ENCODE measurements at places on chromosomes 4 and X. TPM values are rescaled to one million over a fixed set of nuclear protein-coding genes. Genes with fewer than 3 reads are reported as not detected.

Gene CD38
- 1.2 TPM for polyA plus RNA-seq

Gene USP26
- not detected for polyA plus RNA-seq

Gene ADGRL3
- polyA plus RNA-seq: 31.1 TPM

Gene OPRPN
- not detected for polyA plus RNA-seq

Gene AMTN
- polyA plus RNA-seq: not detected

Gene SERPINA7
- polyA plus RNA-seq: 0.12 TPM

Gene CHRDL1
- 12.9 TPM for polyA plus RNA-seq

Gene TRIM75
- 0.10 TPM for polyA plus RNA-seq

Gene OCIAD2
- 209 TPM for polyA plus RNA-seq

Gene TKTL2
- not detected for polyA plus RNA-seq

Gene TMEM184C
- 59.2 TPM for polyA plus RNA-seq

Gene GATA1
- 0.48 TPM for polyA plus RNA-seq

Gene HS3ST1
- 0.68 TPM for polyA plus RNA-seq

Gene FGFR3
- polyA plus RNA-seq: 87.6 TPM

GRCh38 chr4:86130160-86130933 is 229.5 kb downstream of the MAPK10 start:
- DNase-seq: no peak

GRCh38 chr4:2830632-2831610 is 12.7 kb upstream of the ADD1 start:
- DNase-seq: no peak

- peak; percentile 20 for DNase-seq
Observed at GRCh38 chrX:51144828-51145442, 187.7 kb upstream of the NUDT10 start.

DNA sequence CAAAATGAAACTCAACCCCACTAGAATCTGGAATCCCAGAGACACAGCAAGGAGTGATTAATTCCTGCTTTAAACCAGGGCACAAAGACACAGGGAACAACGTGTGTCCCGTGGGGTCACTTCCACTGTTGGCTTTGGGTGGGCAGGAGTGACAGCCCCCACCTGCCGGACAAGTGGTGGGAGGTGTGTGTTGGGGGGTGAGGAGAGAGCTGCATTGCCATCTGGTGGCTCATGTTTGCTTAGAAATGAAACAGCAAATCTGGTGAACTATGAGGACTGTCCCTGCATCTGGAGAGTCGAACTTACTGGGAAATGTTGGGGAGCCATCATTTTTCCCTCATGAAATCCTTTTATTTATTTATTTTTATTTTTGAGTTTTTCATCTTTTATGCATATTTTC is 75.9 kb upstream of the AFAP1 start:
- DNase-seq: peak; percentile 21

DNA sequence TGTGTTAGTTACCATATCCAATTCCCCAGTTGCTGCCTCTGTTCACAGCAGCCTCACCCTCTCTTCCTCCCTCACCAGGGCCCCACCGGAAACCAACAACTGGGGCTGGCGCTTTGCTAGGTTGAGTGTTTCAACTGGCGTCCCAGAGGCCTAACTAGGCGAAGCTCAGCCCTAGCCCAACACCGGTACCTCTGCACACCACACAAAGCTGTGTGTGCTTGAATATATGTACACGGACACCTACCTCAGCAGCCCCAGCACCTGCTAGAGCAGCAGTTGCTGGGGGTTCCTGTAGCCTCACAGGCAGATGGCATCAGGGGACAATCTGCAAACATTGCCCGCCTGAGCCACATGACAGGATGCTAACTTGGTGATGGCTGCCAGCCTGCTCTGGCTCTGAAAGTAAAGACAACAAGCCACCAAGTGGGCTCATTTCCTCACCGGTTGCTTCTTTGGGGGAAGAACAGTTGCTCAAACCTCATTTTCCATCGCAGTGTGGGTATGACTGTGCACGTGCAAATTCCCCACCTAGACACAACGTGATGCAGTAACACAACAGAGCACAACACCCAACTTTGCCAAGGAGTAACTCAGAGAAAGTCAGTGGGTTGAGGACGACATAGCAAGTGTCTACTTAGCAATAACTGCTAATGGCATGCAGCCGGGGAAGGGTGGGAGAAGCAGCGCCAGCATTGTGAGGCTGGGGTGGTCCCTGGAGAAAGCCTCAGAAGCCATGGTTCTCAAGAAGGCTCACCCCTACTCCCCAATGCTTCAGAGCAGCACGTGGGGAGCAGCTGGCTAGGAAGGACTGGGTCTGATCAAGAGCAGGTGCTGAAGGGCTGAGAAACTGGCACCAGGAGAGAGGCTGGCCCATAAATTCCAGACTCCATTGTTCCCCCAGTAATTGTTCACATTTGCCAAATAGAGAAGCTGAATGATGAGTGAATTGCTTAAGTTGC is 139.5 kb downstream of the SH3KBP1 start:
- no peak for DNase-seq

- no peak for DNase-seq
Observed at GRCh38 chrX:49198540-49199314, 1.3 kb downstream of the SYP start.

DNA sequence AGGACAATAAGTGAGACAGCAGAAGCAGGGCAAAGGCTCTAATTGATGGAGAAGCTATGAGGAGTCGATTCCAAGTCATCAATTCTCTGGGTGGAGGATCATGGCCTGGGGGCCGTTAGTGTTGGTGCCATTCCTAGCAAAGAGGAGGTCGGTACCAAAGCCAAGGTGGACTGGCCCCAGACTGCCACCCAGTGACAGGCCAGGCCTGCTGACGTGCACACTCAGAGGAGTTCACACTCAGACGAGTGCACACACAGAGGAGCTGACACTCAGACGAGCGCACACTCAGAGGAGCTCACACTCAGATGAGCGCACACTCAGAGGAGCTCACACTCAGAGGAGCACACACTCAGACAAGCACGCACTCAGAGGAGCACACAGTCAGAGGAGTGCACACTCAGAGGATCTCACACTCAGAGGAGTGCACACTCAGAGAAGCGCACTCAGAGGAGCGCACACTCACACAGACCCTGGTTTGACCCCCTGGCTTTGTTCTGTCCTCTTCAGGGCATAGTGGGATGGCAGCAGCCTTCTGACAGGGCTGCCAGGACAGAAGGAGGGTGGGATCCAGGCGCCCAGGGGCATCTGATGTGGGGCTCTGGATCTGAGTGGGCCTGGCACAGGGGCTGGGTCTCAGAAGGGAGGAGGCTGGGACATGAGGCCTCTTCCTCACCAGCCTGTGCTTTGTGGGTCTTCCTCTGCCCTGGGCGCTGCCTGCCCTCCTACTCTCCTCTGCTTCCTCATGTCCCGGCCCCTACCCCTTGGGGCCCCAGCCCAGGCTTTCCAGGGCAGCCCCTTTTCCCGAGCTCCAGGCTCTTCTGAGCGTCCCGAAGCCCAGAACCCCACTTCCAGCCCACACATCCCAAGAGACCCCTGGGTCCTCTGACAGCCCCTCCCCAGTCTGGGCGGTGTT is 41.7 kb upstream of the NKX1-1 start:
- DNase-seq: no peak

DNA sequence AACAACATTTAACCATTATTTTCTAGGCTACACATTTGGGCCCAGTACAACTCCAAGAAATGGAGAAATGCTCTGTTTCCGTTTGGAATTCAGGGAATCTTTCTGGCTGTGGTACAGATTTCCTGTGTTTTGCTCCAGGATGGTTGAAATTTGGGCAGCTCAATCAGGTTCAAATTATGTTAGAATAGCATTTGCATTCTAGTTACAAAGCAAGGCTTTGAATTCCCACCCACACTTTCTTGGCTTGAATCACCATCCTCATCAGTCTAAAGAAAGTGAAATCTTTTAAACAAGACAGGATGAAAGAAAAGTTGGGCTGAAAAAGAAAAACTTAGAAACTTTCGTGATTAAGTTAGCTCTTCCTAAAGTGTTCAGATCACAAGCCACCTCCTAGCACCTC is 98.1 kb upstream of the VCX3B start:
- DNase-seq: no peak

GRCh38 chr4:89357340-89357739 is 49.7 kb upstream of the GPRIN3 start:
- no peak for DNase-seq

DNA sequence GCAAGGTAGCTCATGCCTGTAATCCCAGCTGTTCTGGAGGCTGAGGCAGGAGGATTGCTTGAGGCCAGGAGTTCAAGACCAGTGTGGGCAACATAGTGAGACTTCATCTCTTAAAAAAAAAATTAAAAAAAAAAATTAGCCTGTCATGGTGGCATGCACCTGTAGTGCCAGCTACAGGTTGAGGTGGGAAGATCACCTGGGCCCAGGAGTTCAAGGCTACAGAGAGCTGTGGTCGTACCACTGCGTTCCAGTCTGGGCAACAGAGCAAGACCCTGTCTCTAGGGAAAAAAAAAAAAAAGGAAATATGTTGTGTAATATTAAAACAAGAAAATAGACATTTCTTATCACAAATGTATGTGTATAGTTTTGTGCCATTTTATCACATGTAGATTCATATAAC is 97.8 kb downstream of the LARP1B start:
- no peak for DNase-seq

DNA sequence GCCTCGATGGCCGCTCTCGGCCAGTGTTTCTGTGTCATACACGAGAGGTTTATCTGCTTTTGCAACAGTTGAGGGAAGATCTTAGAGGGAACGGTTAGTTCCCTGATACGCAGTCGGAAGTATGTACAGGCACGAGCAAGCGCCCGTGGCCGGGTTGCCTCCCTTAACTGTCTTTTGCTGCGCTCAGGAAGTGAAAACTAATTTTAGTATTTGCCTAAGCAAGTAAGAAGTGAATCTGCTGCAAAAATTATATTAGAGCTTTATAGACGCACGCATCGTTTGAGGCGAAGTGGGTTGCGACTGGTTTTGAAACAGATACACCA is 695 bp downstream of the MTM1 start:
- DNase-seq: no peak

DNA sequence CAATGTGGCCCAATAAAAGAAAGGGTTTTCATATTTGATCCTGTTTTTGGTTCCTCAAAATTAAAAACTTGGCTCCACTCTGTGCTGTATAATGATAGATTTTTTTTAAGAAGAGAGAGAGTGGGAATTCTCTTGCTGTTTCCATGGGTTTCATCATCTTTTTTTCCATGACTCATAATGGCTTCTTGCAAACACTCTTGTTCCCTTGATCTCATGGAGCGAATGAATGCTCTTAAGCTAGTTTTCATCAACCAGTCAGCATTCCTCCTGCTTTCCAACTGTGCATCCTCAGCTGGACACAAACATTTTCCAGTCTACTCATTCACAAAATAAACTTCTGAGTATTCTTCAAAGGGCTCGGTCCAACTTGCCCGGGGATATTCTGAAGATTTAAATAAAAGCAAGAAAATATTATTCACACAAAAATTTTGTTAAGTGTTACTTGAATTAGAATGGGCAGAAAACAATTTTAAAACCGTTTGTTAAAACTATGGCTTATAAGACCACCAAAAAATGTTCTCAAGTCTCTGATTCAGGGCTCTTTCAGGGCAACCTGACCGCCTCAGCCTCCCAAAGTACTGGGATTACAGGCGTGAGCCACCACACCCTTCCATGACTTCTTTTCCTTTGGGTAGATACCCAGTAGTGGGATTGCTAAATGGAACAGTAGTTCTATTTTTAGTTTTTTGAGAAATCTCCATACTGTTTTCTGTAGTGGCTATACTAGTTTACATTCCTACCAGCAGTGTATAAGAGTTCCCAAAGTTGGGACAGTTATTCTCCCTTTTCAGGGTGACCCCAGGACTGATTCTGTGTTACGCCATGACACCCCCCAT is 64.7 kb downstream of the TMEM156 start:
- no peak for DNase-seq

DNA sequence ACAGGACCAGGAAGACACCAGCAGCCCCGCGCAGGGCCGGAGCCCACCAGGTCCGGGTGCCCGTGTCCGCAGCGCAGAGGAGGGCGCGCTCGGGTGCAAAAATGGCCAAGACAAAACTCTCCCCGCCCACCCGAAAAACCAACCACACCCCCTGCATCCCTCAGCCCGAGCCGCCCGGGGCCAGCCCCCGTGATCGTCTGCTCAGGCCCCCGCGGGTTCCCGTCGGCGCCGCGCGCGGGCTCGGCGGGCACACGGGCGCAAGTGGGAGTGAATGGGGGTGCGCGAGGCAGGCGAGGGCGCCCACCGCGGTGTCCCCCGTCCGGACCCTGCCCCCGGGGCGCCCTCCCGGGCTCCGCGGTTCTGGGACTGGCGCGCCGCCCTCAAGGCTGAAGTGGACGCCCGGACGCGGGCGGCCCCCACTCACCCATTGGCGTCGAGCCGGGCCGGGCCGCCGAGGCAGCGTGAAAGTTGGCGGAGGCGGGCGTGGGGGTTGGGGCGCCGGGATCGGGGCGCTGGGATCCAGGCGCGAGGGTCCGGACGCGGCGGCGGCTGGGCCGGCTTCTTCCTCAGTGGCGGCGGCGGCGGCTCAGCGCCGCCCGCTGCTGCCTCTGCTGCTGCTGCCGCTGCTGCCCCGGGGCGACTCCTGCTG is 393 bp downstream of the SH3KBP1 start:
- DNase-seq: no peak

- no peak for DNase-seq
Observed at GRCh38 chr4:171348090-171348489, 465.1 kb upstream of the GALNTL6 start.

GRCh38 chr4:89715631-89716030 is 121.3 kb downstream of the SNCA start:
- no peak for DNase-seq

- DNase-seq: no peak
Observed at GRCh38 chr4:98930311-98930865, 1.5 kb upstream of the EIF4E start.

DNA sequence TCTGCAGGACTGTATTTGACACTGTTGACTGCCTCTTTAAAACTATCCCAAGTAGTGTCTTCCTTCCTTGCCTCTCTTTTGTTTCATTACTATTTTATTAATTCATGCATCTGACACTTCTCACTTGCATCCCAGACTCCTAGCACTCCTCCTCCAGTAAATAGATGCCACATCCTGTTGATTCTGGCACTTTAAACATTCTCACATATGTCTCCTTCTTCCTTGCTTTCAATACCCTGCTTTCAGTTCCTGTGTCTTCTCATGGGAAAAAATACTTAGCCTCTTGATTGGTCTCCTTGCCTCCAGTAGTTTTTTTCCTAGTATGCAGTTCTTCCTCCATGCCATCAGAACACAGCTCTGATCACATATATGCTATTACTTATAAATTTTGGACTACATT is 5.1 kb downstream of the RNF128 start:
- no peak for DNase-seq

DNA sequence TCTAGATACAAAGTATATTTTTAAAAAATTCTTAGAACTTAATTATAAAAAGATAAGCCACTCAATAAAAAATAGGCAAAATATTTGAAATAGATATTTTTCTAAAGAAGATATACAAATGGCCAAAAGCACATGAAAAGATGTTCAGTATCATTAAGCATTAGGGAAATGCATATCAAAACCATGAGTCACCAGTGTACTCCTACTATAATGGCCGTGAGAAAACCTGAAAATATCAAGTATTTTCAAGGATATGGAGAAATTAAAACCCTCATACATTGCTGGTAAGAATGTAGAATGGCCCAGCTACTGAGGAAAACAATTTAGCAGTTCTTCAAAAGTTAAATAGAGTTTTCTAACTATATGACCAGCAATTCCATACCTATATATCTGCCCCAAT is 337.9 kb downstream of the CAMK2D start:
- no peak for DNase-seq

Measured in left kidney (tissue), 8 donors.